ENCODE measurements at places on chromosomes 3 and 15.

DNA sequence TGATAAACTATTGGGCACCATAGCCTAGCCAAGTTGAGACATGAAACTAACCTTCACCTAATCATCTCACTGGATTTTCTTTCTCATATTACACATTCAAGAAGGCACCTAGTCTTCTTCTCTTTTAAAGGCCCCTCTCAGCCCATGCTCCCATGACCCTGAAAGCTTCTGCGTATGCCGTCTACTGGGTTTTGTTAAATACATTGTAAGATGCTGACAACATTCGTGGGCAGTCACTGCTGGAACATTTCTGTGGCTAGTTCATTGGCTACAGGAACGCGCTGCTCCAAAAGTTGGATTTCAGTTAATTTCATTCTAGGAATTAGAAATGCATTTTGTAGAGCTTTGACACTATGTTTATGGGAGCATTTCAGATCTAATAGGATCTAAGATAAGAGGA lies 52.3 kb upstream of the CHD2 start:
- peaks cover 22% of the 10 kb centered on the region for H3K4me1 ChIP-seq
- no peak for DNase-seq
- H3K27me3 ChIP-seq, result no peaks in the 10 kb centered on the region
- no peak overlapping the region for H3K4me3 ChIP-seq
- no peak overlapping the region for H3K27ac ChIP-seq

DNA sequence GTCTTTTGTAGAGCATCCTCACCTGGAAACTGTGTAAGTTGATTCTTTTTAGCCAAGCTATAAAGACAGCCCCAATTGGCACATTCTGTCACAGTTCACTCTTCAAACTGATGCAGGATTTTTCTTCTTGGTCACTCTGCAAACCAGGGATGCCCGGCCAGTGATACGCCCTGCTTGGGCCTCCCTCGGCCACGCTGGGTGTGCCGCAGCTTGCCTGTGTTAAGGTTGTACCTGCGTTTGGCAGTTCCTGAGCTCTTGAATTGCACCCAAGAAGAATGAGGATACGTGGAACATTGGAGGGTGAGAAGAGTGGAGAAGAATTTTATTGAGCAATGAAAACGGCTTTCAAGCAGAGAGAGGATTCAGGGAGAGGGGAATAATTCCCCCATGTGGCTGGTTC lies 49.9 kb downstream of the PSMD6 start:
- H3K4me1 ChIP-seq, result peaks cover 80% of the 10 kb centered on the region
- no peaks in the 10 kb centered on the region for H3K27me3 ChIP-seq
- H3K27ac ChIP-seq, result no peak overlapping the region
- no peak overlapping the region for H3K4me3 ChIP-seq

DNA sequence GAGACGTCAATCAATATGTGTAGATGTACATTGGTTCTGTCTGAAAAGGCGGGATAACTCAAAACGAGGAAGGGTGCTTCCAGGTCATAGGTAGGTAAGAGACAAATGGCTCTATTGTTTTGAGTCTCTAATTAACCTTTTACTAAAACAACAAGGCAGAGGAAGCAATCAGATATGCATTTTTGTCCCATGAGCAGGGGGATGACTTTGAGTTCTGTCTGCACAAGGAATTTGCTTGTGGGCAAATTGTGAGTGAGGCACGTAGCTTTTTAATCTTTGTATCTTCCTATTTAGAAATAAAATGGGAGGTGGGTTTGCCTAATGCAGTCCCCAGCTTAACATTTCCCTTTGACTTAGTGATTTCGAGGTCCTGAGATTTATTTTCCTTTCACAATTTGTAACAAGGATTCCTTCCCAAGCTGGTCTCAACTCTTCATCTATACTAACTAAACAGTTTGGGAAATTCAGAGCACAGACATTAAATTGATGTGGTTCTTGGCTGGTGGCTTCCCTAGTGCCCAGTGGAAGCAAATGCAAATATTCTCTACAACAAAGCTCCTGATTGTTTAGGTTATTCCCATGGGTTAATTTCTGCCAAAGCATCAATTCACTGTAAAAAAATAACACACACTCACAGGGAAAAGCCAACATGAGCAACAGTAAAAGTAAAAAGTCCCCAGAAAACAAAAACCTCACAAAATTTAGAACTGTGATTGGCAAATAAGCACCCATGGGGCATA lies 738.8 kb upstream of the SGO1 start:
- no peaks in the 10 kb centered on the region for H3K36me3 ChIP-seq
- H3K27me3 ChIP-seq, result no peaks in the 10 kb centered on the region
- DNase-seq, result no peak

GRCh38 chr3:79154865-79155264 lies 612.9 kb downstream of the ROBO1 start:
- no peaks in the 10 kb centered on the region for H3K36me3 ChIP-seq
- no peak overlapping the region for H3K4me3 ChIP-seq
- no peak overlapping the region for H3K27ac ChIP-seq
- DNase-seq, result no peak
- no peaks in the 10 kb centered on the region for H3K27me3 ChIP-seq

DNA sequence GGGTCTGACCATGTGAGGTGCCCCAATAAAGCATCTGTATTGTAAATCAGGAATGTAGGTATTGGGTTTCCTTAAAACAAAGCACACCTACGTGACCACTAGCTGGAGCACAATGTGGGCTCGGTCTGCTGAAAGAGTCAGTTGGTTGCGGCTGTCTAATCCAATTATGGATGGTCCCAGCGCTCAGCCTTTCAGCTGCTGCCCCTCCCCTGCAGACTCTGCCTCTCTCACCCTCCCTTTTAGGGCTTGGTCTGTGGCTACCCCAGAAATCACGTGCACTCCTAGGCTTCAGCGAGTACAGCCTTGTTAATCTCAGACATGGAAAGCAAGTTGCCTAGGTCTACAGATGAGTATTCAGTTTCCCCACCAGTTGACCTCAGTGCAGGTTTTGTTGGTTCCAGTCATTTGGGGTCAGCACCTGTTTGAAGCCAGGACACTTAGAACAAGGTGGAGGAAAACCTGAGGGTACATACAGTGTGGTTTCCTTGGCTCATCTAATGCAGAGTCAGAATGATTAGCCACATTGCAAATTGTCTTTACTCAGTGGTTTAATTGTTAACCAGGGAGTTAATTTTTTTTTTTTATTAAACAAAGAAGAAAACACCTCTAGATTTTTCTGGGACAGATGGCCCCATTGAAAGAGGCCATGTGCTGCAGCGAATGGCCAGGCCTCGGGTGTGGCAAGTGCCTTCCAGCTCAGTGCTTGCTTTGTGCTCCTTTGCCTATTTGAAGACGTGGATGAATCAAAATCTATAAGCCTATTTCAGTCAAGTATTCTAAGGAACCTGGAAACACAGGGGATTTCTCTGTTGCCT lies 137.7 kb downstream of the IGF1R start:
- DNase-seq, result no peak
- H3K4me1 ChIP-seq, result peaks cover 31% of the 10 kb centered on the region
- H3K4me3 ChIP-seq, result no peak overlapping the region
- H3K27ac ChIP-seq, result no peak overlapping the region

Data from upper lobe of right lung (tissue), 1 donor.